RPMI8226 (cell line): ENCODE measurements at places on chromosomes 16 and 17.

DNA sequence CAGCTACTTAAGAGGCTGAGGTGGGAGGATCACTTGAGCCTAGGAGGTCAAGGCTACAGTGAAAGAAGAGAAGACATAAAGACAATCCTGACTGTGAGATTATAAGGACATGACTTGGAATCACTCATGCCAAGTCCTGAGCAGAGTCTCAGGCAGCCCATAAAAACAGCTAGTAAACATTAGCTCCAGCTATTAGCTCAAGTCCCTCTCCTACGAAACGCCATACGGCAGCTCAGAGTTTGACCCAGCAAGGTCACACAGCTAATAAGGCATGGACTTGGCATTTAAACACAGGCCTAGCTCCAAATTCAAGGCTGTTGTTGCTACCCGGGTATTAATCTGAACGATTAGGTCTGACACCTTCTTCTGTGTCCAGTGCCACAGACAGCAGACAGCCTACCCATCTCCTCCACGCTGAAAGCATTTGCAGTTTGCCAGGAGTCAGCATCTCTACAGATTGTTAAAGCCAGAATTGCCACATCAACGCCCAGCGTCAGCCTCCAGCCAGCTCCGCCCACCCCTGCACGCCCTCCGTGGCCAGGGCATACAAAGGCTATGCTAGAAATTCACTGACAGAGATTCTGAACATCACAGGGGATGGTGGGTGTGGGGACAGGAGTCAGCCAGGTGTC is 9.9 kb upstream of the TMEM114 start:
- DNase-seq: peak; percentile 23

DNA sequence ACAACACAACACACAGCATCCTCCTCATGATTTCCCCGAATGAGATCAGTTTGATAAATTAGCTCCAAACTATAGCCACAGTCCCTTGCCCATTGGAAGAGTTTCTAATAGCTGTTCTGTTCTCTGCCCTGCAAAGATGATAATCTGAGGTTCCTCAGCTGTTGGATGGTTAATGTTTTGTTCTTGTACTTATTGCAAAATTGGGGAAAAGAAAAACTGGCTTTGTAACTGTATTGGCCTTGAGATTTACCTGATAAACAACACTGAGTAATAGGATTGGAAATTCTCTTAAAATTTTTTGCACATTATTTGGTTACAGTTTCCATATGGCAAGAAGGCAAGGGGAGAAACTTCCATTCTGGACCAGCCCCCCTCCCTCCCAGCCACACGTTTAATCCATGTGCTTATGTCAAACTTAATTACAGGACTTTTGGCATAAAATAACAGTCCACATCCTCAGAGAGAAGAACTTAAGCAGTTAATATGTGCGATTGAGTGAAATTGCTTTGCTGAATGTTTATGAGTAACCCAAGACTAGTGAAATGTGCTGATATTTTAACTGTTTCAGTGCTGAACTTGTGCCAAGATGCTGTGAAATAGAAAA is 119.1 kb upstream of the ZFHX3 start:
- no peak for DNase-seq

DNA sequence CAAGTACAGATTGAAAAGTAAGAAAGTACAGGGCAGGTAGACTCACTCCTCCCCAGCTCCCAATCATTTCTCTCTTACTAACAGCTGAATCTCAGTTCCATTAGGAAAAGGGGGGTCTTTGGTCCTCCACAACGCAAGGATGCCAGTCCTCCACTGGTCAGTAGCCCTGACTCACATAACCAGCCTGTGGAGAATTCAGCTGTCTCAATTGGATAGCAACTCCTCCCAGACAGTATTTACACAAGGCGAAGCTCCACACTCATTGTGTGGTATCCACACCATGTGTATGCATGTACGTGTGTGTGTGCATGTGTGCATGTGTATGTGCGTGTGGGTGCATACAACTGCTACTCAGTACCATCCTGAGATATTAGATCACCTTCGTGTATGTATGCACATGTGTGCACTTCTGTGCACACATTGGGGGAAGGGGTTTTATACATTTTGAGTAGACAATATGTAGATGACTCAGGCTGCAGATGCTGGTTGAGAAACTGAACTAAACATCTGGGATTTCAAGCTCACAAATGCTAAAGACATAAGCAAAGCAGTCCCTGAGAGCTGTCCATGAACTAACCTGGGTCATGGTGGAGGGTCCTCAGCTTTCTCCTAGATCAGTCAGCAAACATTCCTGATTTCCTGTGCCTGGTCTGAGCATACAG is 240.1 kb downstream of the SLC39A11 start:
- DNase-seq: no peak

DNA sequence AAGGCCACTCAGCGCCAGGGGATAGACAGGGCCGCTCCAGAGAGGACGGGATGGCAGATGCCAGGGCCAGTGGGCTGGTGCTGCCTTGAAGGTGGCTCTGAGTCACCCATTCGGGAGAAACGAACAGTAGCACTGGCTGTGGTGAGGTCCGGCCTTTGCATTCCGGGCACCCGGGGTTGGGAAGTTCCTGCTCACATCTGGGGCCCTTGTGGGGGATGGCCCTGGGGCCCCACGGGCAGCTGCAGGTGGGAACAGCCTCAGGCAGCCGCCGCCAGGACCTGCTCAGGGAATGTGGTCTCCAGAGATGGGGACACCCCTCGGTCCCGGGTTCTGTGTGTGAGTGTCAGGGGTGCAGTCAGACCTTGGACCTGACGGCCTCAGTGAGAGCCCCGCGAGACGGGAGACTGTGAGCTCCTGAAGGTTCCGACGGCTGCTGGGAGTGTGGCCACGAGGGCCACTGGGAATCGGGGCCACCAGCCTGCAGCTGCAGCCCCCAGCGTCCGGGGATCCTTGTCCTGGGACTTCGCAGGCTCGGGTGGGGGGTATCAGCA is 1.4 kb downstream of the CBFA2T3 start:
- DNase-seq: peak; percentile 47

GRCh38 chr17:149897-150584 is 12.7 kb downstream of the SCGB1C2 start:
- no peak for DNase-seq

DNA sequence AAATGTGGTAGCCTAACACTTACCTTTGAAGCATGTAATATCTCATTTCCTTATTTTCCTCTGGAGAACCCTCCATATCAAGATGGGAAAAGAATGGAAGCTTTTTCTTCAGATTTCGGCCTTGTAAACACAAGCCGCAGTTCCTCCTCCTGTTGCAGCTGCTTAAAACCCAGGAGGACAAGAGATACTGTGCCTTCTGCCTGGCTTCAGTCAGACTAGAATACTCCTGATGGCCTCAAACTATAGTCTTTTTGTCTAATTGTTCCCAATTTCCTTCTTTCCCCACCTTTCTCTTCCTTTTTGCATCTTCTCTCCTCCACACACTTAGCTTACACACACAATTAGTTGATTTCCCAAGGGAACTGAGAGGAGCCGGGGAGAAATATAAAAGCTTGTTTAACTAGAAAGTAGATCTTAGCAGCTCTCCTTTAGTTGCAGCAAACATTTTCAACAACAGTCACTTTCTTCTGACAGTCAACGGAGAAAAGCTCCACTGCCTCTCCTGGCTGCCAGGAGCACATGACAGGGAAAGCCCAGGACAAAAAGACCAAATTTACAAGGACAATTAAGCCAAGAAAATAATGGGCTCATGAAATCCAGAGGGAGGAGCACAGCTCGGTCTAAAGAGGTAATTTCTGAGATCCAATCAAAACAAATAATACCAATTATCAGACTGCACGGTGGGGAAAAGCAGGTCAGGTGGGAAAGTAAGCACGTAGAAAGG is 76.4 kb upstream of the C17orf78 start:
- no peak for DNase-seq

DNA sequence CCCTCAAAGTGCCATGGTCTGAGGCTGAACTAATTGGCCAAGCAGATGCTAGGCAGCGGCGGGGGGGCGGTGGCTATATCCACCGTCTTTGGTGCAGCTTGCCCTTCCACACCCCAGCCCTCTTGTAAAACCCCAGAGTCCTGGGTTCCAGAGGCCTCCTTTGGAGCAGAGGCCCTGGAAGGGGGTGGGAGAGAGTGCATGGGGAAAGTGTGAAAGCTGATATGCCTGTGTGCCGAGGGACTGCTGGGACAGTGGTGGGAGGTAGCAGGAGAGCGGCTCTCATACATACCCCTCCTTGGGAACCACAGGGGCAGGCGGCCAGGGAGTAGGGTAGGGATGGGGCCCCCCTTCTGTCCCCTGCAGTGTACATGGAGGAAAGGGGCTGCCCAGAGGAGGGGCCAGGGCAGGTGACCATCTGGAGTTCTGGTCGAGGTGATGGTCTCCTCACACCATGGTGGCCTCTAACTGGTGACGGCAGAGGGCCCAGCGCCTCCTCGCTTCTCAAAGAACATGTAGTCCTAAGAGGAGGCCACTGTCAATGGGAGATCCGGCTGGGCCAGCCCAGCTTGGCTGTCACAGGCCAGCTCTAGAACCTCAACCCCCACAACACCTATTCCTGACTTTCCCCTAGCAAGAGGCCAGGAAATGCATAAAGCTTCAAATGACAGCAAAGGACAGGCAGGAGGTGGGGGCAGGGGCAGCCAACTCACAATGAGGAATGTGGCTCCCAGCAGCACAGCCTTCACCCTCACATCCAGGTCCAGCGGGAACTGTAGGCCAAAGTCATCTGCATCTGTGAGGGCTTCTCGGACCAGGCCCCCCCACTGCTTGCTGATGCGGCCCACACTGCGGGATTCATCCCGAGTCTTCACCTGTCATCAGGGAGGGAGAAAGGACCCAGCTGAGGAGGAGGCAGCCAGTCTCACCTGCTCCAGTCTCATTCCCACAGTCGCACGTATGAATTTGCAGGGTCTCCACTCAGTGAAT is 4.1 kb downstream of the PLSCR3 start:
- DNase-seq: no peak

DNA sequence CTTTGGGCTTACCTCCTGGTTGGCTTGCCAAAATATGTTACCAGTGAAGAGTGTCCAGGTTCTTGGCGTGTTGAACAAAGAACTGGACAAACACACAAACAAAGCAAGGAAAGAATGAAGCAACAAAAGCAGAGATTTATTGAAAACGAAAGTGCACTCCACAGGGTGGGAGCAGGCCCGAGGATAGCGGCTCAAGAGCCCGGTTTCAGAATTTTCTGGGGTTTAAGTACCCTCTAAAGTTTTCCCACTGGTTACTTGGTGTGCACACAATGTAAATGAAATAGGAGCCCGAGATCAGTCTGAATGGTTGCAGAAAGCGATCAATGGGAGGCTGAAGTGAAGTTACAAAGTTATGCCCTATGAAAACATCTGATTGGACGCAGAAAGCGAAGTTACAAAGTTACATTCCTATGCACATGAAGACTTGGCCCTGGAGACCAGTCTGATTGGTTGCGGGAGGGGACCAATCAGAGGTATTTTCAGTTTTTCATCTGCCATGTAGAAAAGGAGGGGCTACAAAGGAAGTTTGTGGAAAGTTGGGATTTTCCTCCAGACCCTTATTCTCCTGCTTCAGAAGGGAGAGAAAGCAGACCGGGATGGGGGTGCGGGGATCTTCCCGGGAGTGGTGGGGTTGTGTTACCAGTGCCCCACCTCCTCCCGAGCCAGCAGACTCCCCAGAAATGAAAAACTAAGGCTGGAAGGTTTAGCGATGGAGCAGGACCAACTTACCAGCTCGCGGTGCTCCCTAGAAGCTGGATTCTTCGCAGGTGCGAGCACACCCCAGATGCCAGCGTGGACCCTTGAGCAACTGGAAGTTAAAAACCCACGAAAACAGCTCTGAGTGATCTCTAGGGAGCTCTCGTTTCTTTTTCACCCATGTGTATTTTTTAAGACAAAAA is at the start of gene SLFN12:
SLFN12 (minus strand) TSS at position 325 of the 899 bp plus-strand sequence. CDS start 9,472 bp downstream, outside the sequence.
- no peak for DNase-seq

DNA sequence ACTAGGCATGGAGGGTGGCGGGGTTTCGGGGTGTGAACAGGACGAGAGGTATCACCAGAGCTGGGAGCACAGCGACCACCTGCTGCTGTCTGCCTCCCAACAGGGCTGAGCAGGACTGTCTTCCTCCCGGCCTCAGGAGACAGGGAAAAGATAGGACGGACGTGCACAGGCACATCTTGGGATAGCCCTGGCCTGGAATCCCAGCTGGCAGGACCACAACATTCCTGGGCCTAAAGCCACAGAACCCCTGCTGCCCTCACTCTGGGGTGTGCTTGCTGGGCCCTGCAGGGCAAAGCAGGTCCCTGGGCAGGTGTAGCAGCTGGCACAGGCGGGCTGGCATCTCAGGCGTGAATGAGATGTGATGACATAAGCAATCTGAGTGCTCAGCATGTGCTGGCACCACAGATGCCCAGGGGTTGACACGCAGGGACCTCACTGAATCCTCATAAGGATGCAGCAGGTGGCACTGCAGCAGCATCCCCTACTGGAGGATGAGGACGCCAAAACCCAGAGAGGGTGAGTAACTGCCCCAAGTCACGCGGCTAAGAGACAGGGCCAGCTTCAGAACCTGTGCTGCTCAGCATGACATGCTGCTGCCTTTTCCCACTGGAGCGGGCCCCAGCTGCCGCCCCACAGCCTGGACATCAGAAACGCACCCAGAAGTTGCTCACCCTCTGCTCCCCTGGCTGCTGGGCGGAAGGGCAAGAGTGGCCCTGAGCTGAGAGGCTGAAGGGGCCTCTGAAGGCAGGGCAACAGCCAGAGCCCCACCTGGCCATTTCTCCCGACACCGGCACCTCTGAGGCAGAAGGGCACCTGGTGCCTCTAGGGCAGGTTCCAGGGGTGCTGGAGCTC is 7.1 kb downstream of the CORO7 start:
- DNase-seq: peak; percentile 70

- DNase-seq: no peak
These were observed 43.2 kb downstream of the MYH3 start for GRCh38 chr17:10613775-10614513.

DNA sequence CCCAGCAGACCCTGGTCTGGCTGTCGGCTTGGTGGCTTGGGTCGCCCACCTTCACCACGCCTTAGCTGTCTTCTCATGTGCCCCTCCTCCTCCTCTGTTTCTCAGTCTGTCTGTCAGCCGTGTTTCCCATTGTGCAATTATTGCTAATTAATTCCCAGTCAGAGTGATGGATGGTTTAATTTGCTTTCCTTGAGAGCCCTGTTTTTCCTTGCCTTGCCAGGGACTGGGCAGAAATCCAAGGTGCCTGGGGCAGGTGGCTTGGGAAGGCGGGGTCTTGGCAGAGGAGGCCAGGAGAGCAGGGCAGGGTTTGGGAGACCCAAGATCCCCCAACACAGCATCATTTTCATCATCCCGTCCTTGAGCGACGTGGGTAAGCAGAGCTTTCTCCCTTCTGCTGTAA is 21.3 kb downstream of the NECAB2 start:
- DNase-seq: no peak

DNA sequence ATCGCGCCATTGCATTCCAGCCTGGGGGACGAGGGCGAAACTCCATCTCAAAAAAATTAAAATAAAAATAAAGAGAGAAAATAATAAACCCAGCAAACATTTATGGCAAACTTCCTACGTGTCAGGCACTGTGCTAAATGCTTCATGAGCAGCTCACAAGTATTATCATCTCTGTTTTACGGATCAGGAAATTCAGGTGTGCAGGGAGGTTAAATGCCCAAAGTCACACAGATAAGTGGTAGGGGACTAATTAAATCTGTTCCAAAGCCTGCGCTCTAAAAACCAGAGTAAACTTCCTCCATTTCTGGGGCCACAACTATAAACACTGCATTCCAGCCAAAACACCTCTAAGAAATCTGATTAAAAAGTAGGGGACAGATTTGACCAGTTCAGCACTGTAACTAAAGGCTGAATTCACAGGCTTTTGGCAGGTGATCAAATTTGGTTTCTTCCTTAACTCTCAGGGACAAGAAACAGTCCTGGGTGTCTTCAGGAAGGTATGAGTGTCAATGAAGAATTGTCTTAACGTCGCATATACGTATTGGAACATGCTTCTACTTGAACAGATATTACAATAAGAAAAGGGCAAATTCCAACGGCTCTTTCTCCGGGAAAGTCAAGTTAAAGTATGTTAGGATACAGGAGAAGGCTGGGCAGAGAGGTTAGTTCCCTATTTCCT is 996 bp downstream of the STRADA start:
- DNase-seq: peak; percentile 79
